ENCODE measurements at places on chromosomes 2 and 18. TPM values are rescaled to one million over a fixed set of nuclear protein-coding genes. Genes with fewer than 3 reads are reported as not detected.

Gene SP5
- not detected for total RNA-seq

Gene SP140
- not detected for total RNA-seq

Gene CYS1
- total RNA-seq = 0.04 TPM

Gene FBLN7
- 2.0 TPM for total RNA-seq

Gene ZNF892
- 5.1 TPM for total RNA-seq

Gene OTOS
- not detected for total RNA-seq

Gene SERPINB2
- 0.71 TPM for total RNA-seq

Gene TANC1
- total RNA-seq = 78.7 TPM

Gene CENPA
- total RNA-seq = 28.3 TPM

Gene KCNJ3
- not detected for total RNA-seq

Gene SERPINB11
- total RNA-seq = not detected

Gene ITGB6
- 0.07 TPM for total RNA-seq

Gene IDH1
- 190 TPM for total RNA-seq

Gene RFTN2
- 6.5 TPM for total RNA-seq

Gene AMER3
- total RNA-seq = not detected

Gene SPP2
- not detected for total RNA-seq

Gene FIGN
- 0.99 TPM for total RNA-seq

Gene CXCR1
- total RNA-seq = not detected

Gene CNTNAP5
- total RNA-seq = not detected

Gene CDH20
- total RNA-seq = not detected

Gene GDF7
- 42.0 TPM for total RNA-seq

Gene SESTD1
- 39.4 TPM for total RNA-seq

Gene NYAP2
- not detected for total RNA-seq

Gene C2orf74
- total RNA-seq = 2.8 TPM

Gene SAG
- total RNA-seq = not detected

Gene CCBE1
- 2.4 TPM for total RNA-seq

Gene AP1S3
- 3.4 TPM for total RNA-seq

Gene PARD3B
- 13.5 TPM for total RNA-seq

Gene CPO
- not detected for total RNA-seq

Gene TEX44
- not detected for total RNA-seq

Gene STPG4
- total RNA-seq = 0.11 TPM

Gene IGFBP2
- total RNA-seq = 60.4 TPM

Gene PTPRN
- not detected for total RNA-seq

Gene RBMS1
- 88.4 TPM for total RNA-seq

Gene KANSL1L
- total RNA-seq = 14.6 TPM

Gene SH3BP4
- total RNA-seq = 56.5 TPM

Gene FHL2
- total RNA-seq = 115 TPM

Gene CIB4
- total RNA-seq = not detected

Gene DOK1
- total RNA-seq = 15.7 TPM

Gene STK17B
- 10.6 TPM for total RNA-seq

Gene HOXD12
- not detected for total RNA-seq

Gene GPR39
- not detected for total RNA-seq

Gene APCDD1
- 0.04 TPM for total RNA-seq

Gene ONECUT2
- total RNA-seq = under 0.01 TPM

Gene TEKT4
- not detected for total RNA-seq

Gene RESP18
- total RNA-seq = not detected

Gene CTLA4
- total RNA-seq = not detected

Gene PRKAG3
- not detected for total RNA-seq

Gene BIN1
- 60.6 TPM for total RNA-seq

Gene CYRIA
- total RNA-seq = 27.0 TPM

Gene ETAA1
- total RNA-seq = 13.7 TPM

Gene IL1RN
- total RNA-seq = not detected

Gene REG3A
- total RNA-seq = not detected

Gene SLC14A1
- not detected for total RNA-seq

Gene UBXN4
- total RNA-seq = 68.8 TPM

Gene ASXL3
- total RNA-seq = 0.07 TPM
